ENCODE measurements at places on chromosomes 12 and 14. TPM values are rescaled to one million over a fixed set of nuclear protein-coding genes. Genes with fewer than 3 reads are reported as not detected.

The NR2C1 gene
- 15.0 TPM for polyA plus RNA-seq

The TDRD9 gene
- polyA plus RNA-seq, result 0.13 TPM

The ST8SIA1 gene
- 0.35 TPM for polyA plus RNA-seq

The CRADD gene
- polyA plus RNA-seq, result 12.1 TPM

The VASH1 gene
- 1.7 TPM for polyA plus RNA-seq

The SPIC gene
- not detected for polyA plus RNA-seq

The OAS2 gene
- polyA plus RNA-seq, result 1.7 TPM

The KCNA5 gene
- polyA plus RNA-seq, result 0.64 TPM

The GPHB5 gene
- not detected for polyA plus RNA-seq

The OR4E2 gene
- polyA plus RNA-seq, result not detected
